Upper lobe of right lung (tissue), 1 donor: ENCODE measurements at places on chromosomes 16 and 17.

- no peaks in the 10 kb centered on the region for H3K4me1 ChIP-seq
- no peak for DNase-seq
- no peak overlapping the region for H3K4me3 ChIP-seq
- H3K36me3 ChIP-seq = no peaks in the 10 kb centered on the region
- H3K27ac ChIP-seq = no peak overlapping the region
These were observed 189.8 kb downstream of the USP22 start for GRCh38 chr17:20852990-20853370.

DNA sequence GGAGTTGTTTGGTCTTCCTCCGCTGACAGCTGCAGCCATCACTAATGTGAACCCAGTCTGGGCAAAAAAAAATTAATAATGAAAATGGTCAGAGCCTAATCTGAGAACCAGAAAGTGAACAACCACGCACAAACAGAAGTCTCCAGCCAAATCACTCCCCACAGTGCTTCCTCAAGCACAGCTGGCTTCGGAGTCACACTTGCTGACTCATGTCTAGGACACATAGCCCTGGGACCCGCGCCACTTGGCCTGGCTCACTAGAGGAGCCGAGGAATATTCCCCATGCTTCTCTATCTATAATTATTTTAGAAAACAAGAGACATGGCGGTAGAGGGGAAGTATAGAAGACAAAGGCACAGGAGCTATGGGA is 109.1 kb downstream of the ZFHX3 start:
- peaks cover 31% of the 10 kb centered on the region for H3K4me1 ChIP-seq
- H3K27me3 ChIP-seq = no peaks in the 10 kb centered on the region
- DNase-seq = no peak

GRCh38 chr17:82091264-82092066 is 6.6 kb downstream of the FASN start:
- peaks cover 2% of the 10 kb centered on the region for H3K4me1 ChIP-seq
- H3K27me3 ChIP-seq = no peaks in the 10 kb centered on the region
- H3K27ac ChIP-seq = no peak overlapping the region
- H3K4me3 ChIP-seq = no peak overlapping the region
- no peak for DNase-seq

DNA sequence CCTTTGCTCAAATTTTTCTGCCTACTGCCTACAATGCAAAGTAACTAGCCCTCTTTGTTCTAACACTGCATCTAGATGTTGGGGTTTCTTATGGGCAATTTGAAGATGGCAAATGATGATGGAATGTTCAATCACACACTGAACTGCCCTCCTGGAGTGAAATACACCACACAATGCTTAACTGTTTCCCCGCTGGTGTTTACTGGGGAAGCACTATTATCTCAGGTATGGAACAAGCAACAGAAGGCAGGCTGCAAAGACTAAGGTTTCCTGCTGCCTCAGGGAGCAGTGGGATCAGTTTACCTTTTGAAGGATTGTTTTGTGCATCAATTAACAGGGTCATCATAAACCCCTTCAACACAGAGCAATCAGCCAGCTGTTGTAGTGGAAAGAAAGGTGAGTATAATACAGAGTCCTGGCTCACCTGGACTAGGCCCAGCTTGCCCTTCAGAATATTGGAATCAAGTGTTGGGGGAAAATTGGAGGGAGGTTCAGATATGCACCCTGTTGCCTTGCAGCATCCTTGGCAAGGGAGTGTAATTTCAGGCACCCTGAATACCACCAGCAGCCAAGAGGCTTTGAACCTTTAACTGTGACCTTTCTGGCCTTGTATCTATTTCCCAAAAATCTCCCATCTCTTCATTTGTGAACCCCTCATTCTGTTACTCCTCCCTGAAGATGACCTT is 105.4 kb upstream of the CDH11 start:
- H3K27me3 ChIP-seq = no peaks in the 10 kb centered on the region
- no peak overlapping the region for H3K4me3 ChIP-seq
- no peaks in the 10 kb centered on the region for H3K36me3 ChIP-seq
- H3K27ac ChIP-seq = no peak overlapping the region
- DNase-seq = no peak

DNA sequence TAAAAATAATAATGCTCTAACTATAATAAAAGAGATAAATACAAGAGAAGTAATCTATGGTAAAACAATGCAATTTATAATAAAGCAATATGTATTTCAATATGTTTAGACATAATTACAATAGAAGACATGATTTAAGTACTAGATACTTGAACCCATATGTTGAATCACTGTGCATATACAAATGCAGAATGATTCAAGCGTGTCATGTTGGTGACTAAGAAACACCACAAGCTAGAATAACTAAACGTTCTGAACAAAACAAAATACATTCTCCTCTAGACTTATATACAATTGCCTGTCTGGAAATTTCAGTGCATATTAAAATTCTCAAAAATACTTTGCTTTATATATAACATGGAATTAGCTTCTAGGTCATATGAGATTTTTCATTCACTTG is 11.2 kb downstream of the TADA2A start:
- no peak overlapping the region for H3K4me3 ChIP-seq
- no peaks in the 10 kb centered on the region for H3K4me1 ChIP-seq
- no peak overlapping the region for H3K27ac ChIP-seq
- peaks cover 69% of the 10 kb centered on the region for H3K36me3 ChIP-seq

DNA sequence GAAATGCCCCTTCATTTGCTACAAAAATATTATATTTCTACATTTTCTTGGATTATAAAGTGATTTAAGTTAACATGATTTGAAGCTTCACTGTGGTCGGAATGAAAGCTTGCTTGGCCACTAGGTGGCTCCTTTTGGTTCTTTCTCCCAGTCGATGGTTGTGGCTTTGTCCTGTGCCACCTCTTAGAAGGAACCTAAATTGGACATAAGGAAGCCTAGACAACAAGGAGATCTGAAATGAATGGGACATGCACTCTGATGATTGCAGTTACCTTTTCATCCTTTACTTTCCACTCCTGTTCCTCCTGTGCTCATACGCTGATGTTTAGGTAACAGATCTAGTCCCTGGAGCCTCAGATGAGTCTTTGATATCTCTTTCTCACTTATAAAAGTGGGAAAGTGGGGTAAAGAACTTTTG is 39.2 kb downstream of the FTO start:
- no peaks in the 10 kb centered on the region for H3K27me3 ChIP-seq
- H3K36me3 ChIP-seq = no peaks in the 10 kb centered on the region
- H3K27ac ChIP-seq = no peak overlapping the region
- no peak overlapping the region for H3K4me3 ChIP-seq

DNA sequence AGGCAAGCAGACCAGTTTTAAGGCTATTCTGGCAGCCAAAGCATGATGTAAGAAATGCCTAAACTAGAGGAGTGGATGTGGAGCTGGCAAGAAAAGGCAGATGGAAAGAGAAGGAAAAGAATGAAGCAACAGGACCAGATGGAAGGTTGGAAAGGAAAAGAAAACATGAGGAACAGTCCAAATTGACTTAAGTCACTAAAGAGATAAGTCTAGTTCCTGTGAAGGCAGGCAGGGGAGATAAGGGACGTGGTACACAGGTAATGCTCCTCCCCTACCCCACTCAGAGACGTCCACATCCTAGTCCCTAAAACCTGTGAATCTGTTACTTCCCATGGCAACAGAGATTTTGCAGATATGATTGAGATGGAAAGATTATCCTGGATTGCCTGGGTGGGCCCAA is 43.5 kb downstream of the TEX2 start:
- DNase-seq = no peak
- no peak overlapping the region for H3K27ac ChIP-seq
- no peak overlapping the region for H3K4me3 ChIP-seq
- H3K4me1 ChIP-seq = peaks cover 26% of the 10 kb centered on the region
- no peaks in the 10 kb centered on the region for H3K27me3 ChIP-seq

DNA sequence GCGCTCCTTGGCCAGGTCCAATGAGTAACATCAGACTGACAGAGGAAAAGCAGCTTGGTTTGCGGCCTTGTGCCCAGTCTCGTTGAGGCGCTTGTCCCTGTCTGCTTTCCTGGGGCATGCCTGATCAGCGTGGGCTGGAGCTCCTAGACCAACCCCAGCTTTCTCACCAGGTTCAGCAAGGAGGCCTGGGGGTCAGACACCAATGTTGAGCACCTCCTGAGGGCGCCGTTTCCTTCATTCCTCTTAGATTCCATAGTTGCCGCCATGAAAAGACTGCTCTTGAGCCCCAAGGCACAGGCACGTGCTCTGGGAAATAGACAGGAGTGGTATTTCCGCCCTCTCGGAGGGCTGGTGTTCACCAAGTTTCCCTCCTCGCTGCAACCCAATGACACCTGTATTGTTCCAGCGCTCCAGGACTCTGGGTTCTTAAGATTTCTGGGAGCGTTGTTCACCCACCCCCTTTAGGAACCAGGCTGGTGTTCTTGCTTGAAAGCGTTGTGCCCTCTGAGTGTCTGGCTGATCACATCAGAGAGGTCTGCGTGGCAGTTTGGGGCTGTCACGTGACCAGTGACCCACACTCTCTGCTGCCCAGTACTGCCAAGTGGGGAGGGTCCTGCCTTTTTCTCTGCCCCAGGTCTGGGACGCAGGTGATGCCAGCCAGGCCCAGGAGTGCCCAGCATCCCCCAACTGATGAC is 18.0 kb downstream of the KCTD2 start:
- H3K4me1 ChIP-seq = peaks cover 6% of the 10 kb centered on the region
- H3K27ac ChIP-seq = no peak overlapping the region
- no peaks in the 10 kb centered on the region for H3K27me3 ChIP-seq
- peaks cover 38% of the 10 kb centered on the region for H3K36me3 ChIP-seq

GRCh38 chr16:54477714-54478113 is 191.1 kb upstream of the IRX3 start:
- no peak for DNase-seq
- no peaks in the 10 kb centered on the region for H3K36me3 ChIP-seq
- H3K4me3 ChIP-seq = no peak overlapping the region
- H3K4me1 ChIP-seq = no peaks in the 10 kb centered on the region

DNA sequence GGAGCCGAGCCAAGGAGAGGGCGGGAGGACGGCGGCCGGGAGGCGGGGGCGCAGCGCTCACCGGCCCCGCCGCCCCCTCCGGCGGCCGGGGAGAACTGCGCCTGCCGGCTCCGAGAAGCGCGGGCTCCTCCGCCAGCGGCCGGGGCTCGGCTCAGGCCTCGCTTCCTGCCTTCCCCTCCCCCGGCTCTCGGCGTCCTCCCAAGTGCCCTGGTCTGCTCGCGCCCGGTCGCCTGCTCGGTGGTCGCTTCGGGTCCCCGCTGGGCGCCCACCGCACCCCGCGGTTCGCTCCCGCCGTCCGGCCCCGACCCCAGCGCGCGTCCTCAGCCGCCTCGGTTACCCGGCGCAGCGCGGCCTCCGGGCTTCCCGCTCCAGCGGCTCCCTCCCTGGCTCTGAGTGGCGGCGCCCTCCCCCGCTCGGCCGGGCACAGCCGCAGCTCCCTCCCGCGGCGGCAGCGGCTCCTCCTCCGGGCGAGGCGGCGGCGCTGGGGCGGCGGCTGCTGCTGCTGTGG is 313 bp downstream of the UBTF start:
- peak; percentile 88 for DNase-seq
- H3K4me1 ChIP-seq = peaks cover 30% of the 10 kb centered on the region
- H3K27me3 ChIP-seq = no peaks in the 10 kb centered on the region
- H3K4me3 ChIP-seq = peak overlapping the region; percentile 98
- H3K36me3 ChIP-seq = peaks cover 30% of the 10 kb centered on the region

DNA sequence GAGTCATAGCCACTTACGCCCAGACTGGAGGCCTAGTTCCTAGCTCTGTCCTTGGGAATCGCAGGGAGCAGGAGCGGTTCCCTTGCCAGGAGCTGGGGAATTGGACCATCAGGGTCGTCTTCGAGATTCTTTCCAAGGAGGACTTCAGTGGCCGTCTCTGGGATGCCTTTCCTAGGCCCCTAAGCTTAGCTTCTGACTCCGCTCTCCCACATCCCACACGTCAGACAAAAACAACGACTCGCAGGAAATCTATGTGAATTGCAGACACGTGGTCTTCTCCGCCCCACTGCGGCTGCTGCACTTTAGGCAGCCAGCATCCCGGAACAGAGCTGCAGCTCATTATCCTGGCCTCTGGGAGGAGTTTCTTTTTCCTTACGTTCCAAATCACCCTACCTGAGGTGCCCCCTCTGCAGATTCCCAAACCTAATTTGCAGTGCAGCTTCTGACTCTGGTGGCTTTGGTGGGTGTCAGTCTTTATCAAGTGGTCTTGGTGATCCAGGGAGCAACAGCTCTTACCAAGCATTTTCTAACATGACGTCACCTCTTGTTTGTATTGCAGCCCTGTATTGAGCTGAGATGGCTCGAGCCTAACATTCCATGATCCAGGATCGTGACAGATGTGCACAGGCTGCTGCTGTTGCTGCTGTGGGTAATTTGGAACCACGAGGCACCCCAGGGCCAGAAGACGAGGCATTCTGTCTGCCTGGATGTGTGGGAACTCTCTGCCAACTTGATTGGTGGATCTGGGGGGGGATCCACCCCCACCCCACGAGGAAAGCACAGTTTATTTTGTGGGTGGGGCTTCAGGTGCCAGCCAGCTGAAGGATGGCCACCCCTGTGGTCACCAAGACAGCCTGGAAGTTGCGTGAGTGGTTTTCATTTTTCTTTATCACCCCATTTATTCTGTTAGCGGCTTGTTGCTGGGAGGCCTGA is 1.1 kb downstream of the KATNB1 start:
- H3K36me3 ChIP-seq = no peaks in the 10 kb centered on the region
- peak overlapping the region; percentile 66 for H3K4me3 ChIP-seq
- H3K4me1 ChIP-seq = peaks cover 22% of the 10 kb centered on the region
- peak; percentile 67 for DNase-seq

DNA sequence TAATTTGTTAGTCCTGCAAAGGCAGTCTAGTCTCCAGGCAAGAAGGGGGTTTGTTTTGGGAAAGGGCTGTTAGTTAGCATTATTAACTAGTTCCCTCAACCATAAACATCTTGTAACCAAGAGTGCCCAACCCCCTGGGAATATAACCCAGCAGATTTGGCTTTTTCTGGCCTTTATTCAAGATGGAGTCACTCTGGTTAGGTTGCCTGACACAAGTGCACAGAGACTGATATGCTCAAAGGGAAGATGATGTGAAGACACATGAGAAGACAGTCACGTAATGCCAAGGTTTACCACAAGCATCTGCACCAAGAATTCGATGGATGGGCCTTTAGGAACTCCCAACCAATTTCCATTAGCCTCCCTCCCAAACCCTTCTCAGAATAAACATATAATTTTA is 3.9 kb upstream of the SCPEP1 start:
- no peak overlapping the region for H3K27ac ChIP-seq
- no peak for DNase-seq
- H3K27me3 ChIP-seq = no peaks in the 10 kb centered on the region
- H3K36me3 ChIP-seq = no peaks in the 10 kb centered on the region
- H3K4me1 ChIP-seq = peaks cover 4% of the 10 kb centered on the region
- H3K4me3 ChIP-seq = no peak overlapping the region

GRCh38 chr17:38867179-38867967 is 2.5 kb upstream of the LASP1 start:
- peak overlapping the region; percentile 86 for H3K4me3 ChIP-seq
- no peak for DNase-seq
- no peaks in the 10 kb centered on the region for H3K27me3 ChIP-seq

DNA sequence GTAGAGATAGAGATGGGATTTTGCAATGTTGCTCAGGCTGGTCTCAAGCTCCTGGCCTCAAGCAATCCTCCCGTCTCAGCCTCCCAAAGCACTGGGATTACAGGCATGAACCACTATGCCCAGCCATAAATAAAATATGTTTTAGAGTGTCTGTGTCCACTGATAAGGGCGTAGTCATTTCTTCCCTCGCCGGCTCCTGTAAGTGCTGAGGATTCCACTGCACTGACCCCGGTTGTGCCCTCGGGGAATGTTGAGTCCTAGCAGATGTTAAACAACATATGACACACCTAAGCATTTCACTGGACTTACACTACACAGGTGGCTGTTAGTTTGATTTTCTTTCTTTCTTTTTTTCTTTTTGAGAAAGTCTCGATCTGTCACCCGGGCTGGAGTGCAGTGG is 5.6 kb upstream of the SHMT1 start:
- H3K27ac ChIP-seq = no peak overlapping the region
- DNase-seq = no peak
- peaks cover 2% of the 10 kb centered on the region for H3K4me1 ChIP-seq
- H3K36me3 ChIP-seq = no peaks in the 10 kb centered on the region
- H3K4me3 ChIP-seq = no peak overlapping the region
